ENCODE measurements at places on chromosomes 5 and 9.

DNA sequence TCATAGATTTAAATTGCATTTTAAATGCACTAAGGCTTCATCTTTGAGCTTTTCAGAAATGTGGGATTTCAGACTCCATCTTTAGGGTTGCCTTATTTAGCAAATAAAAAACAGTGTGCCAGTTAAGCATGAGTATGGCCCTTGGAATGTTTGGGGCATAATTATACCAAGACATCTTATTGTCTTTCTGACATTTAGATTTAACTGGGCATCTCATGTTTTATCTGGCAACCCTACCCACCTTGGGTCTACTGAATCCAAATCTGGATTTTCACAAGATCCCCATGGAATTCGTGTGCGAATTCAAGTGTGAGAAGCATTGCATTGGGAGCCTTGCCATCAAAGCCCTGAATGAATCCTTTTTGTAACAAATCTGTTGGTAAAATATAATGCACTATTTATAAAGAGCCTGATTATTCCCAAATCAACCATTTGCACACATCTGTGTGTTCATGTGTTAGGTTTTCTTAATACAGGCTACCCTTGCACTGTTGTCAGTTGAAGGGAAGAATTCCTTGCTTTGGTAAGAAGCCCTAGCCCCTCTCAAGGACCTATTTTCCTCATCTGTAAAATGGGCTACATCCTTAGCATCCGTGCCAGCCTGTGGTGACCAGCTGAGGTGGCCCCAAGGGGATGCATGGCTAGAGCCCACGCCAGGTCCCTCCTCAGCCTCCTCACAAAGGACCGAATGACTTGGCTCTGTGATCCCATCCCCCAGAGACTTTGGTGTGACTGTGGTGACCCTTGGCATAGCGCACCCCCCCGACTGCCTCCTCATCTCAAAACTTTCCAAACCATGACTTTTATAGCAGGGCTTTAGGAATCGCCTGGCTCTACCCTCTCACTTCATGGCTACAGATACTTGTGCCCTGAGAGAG, 8.1 kb downstream of the GSN start:
- no peak for DNase-seq

DNA sequence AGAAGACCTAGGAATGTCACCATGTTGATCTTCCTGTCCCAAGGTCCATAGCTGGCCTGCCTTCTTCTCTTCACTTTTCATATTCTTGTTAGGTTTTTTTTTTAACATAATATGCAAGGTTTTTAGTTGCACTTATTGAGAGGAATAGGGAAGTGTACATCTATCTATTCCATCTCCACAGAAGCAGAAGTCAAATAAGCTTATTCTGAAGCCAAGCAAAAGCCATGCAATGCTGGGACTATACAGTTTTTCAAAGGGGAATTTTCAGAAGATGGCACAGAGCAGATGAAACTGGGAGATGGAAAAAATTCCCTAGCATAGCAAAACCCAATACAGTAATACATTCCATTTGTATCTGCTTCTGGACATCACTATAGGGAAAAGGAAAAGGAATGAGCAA, 447.6 kb downstream of the GADD45G start:
- DNase-seq: no peak

GRCh38 chr5:111453295-111453694, 59.0 kb downstream of the STARD4 start:
- no peak for DNase-seq

DNA sequence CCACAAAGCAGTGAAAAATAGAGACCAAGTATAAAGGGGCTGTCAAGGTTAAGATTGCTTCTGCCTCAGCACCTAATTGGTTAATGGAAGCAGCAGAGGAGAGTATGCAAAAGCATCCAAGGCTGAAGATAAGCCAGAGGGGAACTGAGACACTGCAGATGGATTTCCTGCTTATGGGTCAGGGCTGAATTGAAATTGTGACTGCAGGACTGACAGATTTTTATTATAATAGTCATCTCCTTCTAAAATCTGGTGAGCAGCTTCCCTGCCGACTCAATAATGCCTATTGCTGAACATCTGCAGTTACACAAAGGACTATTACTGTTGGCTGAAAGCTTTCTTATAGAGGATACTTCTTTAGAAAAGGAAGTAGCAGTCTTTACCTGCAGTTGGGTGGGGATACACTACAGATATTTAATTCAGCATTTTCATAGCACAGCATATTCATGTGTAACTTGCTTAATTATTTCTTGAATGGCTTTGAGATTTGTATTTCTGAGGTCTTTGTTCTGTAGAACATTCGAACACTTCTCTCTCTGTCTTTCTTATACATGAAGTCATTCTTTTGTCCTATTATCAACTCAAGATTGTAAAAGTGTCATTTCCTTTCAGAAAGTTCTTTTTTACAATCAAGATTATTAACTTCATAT, 363.0 kb upstream of the RIOK2 start:
- no peak for DNase-seq

DNA sequence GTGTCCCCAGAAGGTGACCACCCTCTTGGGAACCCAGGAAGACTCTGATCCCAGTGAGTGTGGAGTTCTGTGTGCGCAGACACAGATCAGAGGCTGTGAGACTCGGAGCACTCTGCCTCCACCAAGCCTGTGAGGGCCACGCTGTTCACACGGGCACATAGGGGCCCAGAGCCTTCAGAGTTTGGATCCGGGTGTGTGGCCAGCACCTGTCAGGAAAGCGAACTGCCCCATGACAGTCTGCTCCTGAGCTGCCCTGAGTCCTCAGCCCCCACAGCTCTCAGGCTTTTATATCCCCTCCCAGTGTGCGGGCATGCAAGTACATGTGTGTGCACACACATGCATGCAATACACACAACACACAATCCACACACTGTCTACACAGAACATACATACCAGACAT, 161.8 kb upstream of the IRX2 start:
- no peak for DNase-seq

- DNase-seq: no peak
These were observed 18.2 kb upstream of the DCP2 start for GRCh38 chr5:112958093-112959088.

DNA sequence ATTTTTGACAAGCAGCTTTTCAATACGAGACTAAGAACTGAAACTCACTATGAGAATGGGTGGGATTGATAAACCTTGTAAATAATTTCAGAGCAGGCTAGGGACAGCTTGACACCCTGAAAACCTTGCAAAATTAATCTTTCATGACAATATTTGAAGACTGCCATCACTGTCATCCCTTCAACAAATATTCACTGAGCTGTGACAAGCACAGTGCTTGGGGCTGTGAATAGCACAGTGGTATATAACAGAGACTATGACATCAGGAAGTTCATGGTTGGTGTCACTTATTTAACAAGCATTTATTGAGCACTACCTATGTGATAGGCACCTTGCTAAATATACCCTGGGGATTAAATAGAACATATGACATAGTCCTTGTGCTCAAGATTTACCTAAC, 741.0 kb upstream of the RIOK2 start:
- no peak for DNase-seq

DNA sequence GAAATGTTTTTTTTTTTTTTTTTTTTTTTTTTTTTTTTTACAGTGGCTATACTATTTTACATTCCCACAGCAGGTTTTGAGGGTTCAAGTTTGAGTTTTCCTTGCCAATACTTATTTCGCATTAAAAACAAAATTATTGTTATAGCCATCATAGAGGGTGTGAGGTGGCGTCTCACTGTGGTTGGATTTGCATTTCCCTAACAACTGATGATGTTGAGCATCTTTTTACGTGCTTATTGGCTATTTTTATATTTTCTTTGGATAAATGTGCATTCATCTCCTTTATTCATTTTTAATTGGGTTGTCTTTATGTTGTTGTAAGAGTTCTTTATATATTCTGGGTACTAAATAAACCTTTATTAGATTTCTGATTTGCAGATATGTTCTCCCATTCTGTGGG, 18.9 kb upstream of the UBLCP1 start:
- no peak for DNase-seq

- no peak for DNase-seq
These were observed 117.2 kb downstream of the APBA1 start for GRCh38 chr9:69554945-69555344.

DNA sequence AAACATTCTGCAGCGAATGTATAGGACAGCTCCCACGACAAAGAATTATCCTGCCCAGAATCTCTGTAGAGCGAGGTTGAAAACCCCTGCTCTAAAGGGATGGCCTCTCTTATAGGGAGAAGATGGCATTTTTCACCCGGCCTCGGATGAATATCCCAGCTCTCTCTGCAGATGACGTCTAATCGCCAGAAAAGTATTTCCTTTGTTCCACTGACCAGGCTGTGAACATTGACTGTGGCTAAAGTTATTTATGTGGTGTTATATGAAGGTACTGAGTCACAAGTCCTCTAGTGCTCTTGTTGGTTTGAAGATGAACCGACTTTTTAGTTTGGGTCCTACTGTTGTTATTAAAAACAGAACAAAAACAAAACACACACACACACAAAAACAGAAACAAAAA, 17.4 kb upstream of the RARS1 start:
- DNase-seq: no peak

DNA sequence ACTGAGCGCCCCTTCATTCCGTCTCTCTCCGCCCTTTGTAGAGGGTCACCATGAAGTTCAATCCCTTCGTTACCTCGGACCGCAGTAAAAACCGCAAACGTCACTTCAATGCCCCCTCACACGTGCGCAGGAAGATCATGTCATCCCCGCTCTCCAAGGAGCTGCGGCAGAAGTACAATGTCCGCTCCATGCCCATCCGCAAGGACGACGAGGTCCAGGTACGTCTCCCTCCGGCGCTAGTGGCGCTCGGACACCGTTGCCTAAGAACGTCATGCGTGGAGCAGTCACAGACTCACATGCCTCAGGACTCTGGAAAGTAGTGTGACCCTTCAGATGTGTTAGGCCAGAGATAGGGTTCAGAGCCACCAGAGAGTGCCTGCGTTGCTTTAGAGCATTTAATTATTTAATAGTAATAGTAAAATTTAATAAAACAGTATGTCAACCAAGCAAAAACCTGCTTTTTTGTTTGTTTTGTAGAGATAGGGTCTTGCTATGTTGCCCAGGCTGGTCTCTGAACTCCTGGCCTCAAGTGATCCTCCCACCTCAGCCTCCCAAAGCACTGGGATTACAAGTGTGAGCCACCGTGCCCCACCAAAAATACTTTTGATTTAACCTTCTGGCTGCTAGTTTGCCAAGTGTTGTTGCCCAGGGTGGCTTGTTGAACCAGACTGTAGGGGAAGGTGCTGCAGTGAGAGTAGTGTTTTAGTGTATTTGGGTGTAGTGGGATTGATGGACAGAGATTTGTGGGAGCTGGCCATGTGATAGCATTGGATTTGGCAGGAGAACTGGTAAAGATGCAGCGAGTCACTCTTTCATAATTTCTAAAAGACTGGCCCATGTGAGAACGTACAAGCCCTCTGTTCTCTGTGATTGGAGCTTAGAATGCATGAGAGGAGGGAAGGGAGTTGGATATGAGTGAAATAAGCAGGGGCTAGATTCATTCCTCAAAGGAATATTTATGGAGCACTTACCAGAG, 888 bp downstream of the RPL26L1 start:
- no peak for DNase-seq
